ENCODE measurements at places on chromosomes 16 and 17.

- no peak for DNase-seq
Observed at GRCh38 chr16:83715217-83715920, 92.4 kb upstream of the HSBP1 start.

- DNase-seq: no peak
Observed at GRCh38 chr17:63140255-63140654, 174.2 kb downstream of the TANC2 start.

DNA sequence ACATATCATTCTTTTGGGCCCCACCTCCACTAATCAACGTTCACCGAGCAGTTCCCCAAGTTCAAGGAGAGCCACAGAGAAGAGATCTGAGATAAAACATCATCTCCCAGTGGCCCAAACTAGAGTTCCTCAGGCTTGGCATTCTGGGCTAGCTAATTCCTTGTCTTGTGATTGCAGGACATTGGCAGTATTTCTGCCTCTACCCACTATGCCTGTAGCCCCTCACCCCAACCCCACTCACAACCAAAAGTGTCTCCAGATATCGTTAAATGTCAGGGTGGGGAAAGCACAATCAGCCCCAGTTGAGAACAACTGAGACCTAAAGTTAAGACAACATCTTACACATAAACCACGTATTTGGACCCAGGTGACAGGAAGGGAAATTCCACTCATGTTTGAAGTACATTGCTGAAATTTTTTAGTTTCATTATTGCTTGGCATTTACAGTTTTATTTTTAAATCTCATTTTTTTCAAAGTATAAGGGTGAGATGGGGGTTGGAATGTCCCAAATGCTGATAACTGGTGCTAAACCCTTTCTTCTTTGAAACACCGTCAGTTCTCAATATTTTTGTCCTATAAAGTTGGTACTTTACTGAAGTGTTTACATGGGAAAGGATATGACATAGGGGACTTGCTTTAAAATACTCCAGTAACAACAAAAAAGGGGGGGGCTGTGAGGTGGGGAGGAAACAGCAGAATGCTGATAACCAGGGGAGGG, 13.6 kb downstream of the ZC3H7A start:
- DNase-seq: peak; percentile 18

GRCh38 chr17:60592750-60593149, 7.2 kb upstream of the PPM1D start:
- DNase-seq: no peak

Data from effector memory CD4-positive, alpha-beta T cell (primary cell).